ENCODE measurements at places on chromosomes 5 and 9.

DNA sequence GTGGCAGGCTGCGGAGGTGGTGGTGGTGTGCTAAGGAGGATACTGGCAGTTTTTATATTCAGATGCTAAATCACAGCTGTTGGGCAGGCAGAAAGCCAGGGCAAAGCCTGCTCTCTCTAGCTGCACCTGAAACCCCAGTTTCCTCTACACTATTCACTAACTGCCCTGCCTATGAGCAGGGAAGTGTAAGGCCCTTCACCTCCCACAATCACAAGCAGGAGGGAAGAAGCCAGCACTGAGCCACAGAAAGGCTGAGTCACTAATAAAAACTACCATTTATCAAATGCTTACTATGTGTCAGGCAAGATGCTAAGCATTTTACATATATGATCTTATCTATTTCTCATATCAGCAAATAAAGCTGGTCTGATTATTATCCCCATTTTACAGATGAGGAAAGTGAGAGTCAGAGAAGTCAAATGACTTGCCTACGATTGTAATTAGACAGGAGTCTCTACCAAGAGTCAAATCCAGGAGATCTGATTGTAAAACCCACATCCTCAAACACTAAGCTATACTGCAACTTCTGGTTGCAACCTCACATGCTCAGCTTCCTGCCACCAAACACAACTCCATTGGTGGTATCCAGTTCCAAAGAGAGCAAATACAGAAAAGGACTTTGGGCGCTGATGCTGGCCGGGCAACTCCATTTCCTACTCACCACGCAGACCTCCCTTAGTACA, 17.7 kb upstream of the IL6ST start:
- DNase-seq = peak; percentile 28

GRCh38 chr5:67897980-67898379, 317.6 kb upstream of the PIK3R1 start:
- no peak for DNase-seq

DNA sequence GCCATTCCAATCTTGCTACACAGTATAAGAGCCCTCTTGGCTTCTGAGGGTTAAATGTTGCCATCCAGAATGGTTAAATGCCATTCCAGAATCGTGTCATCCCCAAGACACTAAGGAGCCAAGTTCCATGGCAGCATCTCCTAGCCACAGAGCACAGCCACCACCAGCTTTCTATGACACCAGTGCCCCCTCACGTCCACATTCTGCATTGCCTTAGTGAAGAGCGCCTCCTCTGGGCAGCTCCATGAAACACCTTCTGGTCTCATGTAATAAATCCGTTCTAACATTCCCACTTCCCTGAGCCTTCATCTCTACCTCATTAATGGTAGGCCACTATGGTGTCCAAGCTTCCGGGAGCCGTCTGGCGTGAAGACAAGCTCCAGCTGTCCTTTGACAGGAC, 12.4 kb downstream of the CBY3 start:
- DNase-seq = peak; percentile 49

GRCh38 chr9:113350107-113350661, 843 bp downstream of the BSPRY start:
- DNase-seq = no peak
